ENCODE measurements at places on chromosomes 3 and 15. TPM values are rescaled to one million over a fixed set of nuclear protein-coding genes. Genes with fewer than 3 reads are reported as not detected.

- DNase-seq, result no peak
These were observed 2.3 kb upstream of the ADPGK start for GRCh38 chr15:72785841-72786240.

- DNase-seq, result no peak
These were observed 58.5 kb downstream of the ECT2 start for GRCh38 chr3:172808969-172809546.

- DNase-seq, result no peak
These were observed 384.1 kb downstream of the PLOD2 start for GRCh38 chr3:145776782-145777408.

DNA sequence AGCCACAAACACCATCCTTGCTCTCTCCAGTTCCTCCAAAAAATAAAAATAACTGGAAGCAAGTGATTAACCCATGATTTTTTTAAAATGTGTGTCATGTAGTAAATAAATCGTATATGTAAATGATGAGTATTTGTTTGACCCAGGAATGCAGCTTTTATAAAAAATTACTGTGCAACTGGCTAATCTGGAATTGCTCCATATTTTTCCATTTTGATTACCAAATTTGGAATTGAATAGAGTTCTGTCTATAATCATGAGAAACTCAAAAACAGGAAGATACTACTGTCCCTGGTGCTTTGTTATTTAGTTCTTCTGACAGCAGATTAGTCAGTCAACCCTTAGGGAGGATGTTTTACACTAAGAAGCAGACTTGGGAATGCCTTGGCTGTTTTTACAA, 116.2 kb downstream of the CCNL1 start:
- no peak for DNase-seq

DNA sequence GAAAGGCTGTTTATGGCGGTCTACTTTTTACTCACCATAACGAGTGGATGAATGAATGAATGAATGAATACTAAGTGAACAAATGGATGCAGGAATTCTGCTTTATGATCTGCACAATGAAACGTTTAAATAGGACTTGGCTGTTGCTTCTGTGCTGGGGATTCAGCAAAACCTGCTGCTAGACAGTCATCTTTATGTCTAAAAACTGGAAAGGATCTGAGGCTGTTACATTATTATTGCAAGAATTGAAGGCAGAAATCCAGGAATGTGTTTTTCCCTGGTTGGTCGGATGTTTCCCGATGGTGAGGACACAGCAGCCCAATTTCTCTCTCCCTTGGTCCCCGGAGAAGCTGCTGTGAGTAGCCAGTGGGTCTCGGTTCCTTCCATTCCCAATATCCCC, 94.2 kb downstream of the GABRG3 start:
- no peak for DNase-seq

Gene ANKDD1A
- 0.11 TPM for total RNA-seq

- no peak for DNase-seq
These were observed 3.1 kb downstream of the AP4E1 start for GRCh38 chr15:50911621-50912020.

Gene LRTM1
- total RNA-seq, result not detected

Gene SUCNR1
- not detected for total RNA-seq

DNA sequence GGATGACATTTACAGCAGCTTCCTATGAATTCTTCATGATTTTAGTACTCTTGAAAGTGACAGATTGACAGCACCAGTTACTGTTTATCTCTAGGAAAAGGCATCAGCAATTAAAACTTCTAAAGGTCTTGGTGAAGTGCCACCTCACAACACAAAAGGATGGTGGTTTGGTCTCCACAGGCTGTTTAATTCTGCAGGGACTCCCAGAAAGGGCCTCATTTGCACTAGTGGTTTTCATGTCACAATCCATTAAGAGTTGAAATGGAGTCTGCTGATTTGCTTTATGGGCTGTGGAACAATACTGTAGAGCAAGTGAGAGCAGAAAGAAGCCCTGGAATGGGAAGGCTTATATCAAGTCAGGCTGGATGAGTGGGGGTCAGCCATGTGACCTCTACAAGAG, 225.3 kb upstream of the KCNMB2 start:
- DNase-seq, result no peak

Gene ROPN1
- not detected for total RNA-seq

DNA sequence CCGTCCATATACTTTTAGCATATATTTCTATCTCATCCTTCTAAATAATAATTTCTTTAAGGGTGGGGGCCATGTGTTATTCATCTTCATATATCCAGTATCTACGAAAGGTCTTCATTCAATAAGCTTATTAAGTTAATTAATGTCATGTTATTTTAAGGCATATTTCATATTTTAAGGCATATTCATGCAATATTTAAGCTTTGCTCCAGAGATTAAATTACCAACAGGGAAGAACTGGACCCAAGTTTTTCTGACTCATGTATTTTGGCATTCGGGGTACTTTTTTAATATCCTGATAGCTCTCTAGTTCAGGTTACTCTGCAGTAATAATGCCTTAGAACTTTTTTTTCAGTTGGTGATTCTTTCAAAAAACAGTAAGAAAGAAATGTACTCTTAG, 27.4 kb downstream of the PHC3 start:
- no peak for DNase-seq

DNA sequence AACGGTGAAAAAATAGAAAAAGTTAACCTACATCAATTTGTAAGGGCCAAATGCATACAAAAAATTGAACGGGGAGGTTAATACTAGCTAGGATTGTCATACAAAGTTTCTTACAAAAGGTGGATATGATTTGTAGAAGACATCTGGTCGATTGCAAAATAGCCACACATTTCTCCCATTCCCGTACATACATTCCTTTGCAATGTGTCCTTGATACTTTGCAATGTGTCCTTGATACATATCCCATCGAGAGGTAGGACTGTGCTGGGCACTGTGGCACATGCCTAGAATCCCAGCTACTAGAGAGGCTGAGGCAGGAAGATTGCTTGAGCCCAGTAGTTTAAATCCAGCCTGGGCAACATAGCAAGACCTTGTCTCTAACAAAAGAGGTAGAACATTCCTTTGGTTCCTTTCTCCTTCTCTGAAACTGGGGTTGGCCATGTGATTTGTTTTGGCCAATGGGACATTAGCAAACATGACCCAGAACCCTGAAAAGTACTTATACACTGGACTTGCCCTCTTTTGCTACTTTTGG, 9.5 kb downstream of the TTBK2 start:
- no peak for DNase-seq

Gene ATP8B4
- total RNA-seq, result 1.7 TPM

Gene ERICH6
- not detected for total RNA-seq

DNA sequence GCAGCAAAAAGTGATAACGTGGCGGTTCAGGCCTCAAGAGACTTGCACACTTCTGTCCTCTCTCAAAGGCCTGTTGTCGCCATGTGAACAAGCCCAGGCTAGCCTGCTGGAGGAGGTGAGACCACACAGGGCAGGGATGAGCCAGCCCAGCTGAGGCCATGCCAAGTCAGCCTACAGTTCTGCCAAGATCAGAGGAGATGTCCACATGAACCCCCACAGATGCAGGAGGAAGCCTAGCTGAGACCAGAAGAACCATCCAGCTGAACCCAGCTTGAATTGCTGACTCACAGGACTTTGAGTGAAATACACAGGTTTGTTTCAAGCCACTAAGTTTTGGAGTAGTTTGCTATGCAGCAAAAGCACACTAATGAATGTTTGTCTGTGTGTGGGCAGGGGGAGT, 50.3 kb upstream of the SEC13 start:
- no peak for DNase-seq

Gene LDHAL6B
- total RNA-seq, result not detected

DNA sequence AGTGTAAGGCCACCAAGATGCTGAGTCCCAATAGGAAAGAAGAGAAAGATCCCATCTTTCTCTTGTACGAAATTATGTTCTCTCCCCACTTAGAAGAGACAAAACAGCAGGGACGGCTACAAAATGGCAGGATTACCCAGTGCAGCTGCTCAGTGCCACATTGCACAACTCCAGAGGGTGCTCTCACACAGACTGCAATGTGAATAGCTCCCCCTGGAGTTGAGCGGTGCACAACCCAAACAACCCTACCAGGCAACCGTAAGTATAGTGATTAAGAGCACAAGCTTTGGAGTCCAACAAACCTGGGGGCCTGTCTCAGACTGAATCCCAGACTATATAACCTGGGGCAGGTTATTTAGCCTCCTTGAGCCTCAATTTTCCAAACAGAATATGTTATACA, 3.1 kb upstream of the BHLHE40 start:
- peak; percentile 88 for DNase-seq

Gene KLHL40
- total RNA-seq, result 320 TPM

- no peak for DNase-seq
These were observed 124.9 kb upstream of the STRIT1 start for GRCh38 chr3:155418407-155418806.

DNA sequence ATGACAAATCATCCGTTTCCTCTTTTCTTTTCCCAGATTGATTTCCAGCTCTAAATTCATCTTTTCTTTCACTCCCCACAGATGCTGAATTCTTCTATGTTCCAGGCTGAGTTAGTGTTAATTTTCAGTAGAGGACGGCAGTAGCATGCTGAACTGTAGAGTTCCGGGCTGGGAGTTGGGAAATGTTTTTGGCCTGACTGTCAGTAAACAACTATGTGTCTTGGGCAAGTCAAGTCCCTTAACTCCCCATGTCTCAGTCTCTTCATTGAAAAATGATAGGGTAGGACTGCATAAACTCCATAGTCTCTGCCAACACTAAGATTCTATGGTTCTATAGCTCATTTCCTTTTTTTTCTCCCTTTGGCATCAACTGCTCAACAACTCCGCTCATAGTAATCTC, 333.9 kb downstream of the TIGIT start:
- peak; percentile 85 for DNase-seq

Gene PPARG
- total RNA-seq, result 8.4 TPM
